ENCODE measurements at places on chromosomes 16 and 17.

- no peak for DNase-seq
Measured at GRCh38 chr17:19305256-19305655, 57.3 kb downstream of the B9D1 start.

GRCh38 chr16:14400285-14400977 is 229.6 kb downstream of the PARN start:
- DNase-seq, result no peak

- DNase-seq, result no peak
Measured at GRCh38 chr16:17343728-17344127, 127.0 kb downstream of the XYLT1 start.

GRCh38 chr17:57677858-57678257 is 67.2 kb downstream of the CCDC182 start:
- DNase-seq, result no peak

DNA sequence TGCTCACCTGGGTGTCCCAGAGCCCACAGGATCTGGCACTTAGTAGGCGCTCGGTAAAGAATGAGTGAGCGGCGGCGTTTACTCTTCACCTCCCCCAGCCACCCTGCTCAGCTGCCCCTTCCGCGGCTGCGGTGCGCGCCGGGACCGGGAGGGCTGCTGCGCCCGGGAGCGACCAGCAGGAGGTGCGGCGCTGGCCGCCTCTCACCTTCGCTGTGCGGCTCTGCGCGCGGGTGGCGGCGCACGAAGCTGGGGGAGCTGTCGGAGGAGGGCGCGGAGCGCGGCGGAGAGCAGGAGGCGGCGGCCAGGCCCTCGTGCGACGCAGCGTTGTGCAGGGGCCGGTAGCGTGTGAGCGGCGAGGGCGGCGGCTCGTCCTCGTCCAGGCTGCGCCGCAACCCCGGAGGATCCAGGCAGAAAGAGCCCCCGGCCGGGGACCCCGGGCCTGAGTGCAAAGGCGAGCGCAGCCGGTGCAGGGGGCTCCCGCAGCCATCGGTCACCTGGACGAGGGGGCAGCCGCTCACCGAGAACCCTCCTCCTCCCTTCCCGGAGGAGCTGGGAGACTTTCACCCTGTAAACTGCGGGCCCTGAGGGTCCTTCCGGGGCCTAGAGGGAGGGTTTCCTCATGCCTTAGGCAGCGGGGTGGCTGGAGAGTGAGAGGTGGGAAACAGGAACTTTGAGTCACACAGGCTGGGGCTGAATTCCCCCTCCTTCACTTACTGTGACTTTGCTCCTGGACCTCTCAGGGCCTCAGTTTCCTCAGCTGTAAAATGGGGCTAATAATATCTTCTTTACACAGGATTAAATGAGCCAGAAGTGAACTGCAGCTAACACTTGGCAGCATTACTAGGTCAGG is 12.5 kb downstream of the SAMD14 start:
- DNase-seq, result no peak

DNA sequence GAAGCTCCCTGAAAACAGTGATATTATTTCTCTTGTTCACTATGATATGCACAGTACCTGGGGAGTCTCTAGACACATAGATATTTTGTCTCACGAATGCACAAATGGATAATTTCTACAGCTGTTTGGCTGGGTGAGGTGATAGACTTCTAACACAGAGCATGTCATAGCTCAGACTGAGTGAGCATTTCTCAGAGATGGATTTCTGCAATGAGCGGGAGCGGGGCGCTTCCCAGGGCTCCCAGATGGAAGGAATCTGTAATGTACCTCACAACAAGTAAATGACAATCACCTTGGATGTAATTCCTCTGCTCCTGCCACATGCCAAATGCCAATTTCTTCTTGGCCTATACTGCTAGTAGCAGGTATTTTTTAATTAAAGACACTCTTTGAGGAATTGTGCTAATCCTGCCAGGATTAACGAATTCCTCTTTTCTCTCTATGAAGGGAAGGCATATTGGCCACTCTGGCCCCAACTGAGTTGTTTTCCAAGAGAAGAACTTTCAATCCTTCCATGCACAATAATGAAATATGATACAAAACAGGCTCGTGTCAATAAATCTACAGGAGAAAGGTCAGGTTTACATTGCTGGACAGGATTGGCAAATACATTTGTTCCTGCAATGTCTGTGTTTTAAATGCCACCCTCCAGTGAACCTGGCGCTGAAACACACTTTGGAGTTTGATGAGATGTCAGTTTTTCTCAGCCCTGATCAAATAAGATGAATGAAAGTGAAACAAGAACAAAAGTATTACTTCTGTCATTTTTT is 185.3 kb downstream of the CBLN1 start:
- no peak for DNase-seq

GRCh38 chr17:60077672-60078519 is 825 bp downstream of the HEATR6 start:
- peak; percentile 28 for DNase-seq

DNA sequence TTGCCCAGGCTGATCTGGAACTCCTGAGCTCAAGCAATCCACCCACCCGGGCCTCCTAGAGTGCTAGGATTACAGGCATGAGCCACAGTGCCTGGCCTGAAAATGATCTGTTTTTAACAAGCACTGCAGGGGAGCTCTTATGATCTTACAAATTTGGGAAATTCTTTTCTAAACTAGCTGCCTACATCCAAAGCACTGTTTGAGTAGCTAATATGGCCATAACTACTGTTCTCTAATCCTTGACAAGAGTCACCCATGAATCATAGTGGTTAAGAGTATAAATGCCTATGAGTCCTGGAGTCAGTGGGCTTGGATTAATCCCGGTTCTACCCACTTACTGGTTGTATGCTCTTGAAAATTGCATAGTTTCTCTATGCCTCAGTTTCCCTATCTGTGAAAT is 1.4 kb upstream of the CPPED1 start:
- DNase-seq, result no peak

GRCh38 chr16:82167670-82168069 is 2.4 kb downstream of the MPHOSPH6 start:
- no peak for DNase-seq

GRCh38 chr16:80250381-80250780 is 290.4 kb upstream of the DYNLRB2 start:
- DNase-seq, result no peak

DNA sequence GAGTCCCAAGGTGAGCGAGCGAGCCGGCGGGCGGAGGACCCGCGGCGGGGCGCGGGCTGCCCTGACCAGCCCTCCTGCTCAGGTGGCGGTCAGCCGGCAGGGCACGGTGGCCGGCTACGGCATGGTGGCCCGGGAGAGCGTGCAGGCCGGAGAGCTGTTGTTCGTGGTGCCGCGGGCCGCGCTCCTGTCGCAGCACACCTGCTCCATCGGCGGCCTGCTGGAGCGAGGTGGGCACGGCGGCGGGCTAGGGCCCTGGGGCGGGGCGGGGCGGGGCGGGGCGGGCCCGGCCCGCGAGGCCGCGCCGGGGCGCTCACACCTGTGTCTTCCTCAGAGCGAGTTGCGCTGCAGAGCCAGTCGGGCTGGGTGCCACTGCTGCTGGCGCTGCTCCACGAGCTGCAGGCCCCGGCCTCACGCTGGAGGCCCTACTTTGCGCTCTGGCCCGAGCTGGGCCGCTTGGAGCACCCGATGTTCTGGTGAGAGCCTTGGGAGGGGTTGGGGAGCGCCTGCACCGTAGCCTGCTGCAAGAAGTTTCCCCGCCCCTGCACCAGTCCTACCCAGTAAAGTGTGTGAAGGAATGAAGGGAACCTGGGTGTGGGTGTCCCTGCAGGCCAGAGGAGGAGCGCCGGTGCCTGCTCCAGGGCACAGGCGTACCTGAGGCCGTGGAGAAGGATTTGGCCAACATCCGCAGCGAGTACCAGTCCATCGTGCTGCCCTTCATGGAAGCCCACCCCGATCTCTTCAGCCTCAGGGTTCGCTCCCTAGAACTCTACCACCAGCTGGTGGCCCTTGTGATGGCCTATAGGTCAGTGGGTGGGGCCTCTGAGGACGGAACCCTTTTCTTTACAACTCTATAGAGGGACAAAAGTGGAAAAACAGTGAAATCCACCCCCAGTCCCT is 802 bp downstream of the SETD6 start:
- no peak for DNase-seq

DNA sequence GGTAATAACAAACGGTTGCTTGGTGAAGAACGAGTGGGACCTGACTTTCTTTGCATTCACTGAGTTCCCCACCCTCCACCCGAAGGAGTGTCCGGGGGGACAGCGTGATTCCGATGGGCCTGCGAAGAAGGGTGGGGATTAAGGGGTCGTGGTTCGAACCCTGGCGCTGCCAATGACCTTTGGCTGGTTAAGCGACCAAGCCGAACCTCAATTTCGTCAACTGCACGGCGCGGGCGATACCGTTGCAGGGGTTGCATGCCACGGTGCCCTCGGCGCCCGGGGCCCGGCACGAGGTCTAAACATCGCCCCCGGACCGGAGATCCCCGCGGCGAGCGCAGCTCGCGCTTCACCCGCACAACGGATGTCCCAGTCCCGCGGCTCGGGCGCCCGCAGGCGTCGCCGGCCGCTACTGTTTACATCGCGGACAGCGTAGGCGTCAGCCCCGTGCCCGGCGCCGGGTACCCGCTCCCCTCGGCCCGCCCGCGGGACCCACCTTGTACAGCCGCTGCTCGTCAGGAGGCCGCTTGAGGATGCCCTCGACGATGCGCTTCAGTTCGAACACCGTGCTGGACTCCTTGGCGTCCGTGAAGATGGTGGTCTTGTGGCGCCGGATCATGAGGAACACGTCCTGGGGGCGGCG is 460 bp downstream of the ELOB start:
- no peak for DNase-seq

DNA sequence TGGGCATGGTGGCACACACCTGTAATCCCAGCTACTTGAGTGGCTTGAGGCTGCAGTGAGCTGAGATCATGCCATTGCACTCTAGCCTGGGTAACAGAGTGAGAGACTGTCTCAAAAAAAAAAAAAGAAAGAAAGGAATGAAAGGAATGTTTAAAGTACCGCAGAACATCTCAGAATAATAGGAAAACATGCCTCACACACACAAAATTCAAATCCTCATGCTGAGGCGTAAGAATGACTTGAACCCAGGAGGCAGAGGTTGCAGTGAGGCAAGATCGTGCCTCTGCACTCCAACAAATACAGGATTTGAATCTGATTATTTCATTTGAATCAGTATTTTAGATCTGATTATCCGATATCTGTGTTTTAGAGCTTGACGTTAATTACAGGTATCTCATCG is 21.3 kb upstream of the GAA start:
- DNase-seq, result no peak

DNA sequence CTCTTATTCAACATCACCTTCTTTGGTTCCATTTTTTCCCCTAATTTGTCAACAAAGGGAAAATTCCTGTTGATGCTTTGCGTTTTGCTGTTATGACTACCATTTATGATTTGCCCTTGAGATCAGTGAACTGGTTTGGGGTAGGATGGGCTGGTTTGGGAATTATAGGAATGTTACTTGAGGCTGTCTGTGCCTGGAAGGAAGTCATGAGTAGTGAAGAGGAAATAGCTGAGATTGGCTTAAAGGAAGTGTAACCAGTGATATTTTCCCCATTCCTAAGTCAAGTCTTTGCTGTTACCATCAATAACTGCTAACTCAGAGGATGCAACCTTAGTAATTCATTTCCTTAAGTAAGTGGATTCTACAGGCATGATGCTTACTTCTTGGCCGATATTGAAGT is 179.2 kb downstream of the MAP2K6 start:
- DNase-seq, result no peak

- DNase-seq, result no peak
Measured at GRCh38 chr16:77289331-77289809, 90.2 kb downstream of the SYCE1L start.

GRCh38 chr17:74135391-74136167 is 67.9 kb upstream of the RPL38 start:
- DNase-seq, result no peak

GRCh38 chr16:86050591-86051367 is 151.8 kb downstream of the IRF8 start:
- no peak for DNase-seq

DNA sequence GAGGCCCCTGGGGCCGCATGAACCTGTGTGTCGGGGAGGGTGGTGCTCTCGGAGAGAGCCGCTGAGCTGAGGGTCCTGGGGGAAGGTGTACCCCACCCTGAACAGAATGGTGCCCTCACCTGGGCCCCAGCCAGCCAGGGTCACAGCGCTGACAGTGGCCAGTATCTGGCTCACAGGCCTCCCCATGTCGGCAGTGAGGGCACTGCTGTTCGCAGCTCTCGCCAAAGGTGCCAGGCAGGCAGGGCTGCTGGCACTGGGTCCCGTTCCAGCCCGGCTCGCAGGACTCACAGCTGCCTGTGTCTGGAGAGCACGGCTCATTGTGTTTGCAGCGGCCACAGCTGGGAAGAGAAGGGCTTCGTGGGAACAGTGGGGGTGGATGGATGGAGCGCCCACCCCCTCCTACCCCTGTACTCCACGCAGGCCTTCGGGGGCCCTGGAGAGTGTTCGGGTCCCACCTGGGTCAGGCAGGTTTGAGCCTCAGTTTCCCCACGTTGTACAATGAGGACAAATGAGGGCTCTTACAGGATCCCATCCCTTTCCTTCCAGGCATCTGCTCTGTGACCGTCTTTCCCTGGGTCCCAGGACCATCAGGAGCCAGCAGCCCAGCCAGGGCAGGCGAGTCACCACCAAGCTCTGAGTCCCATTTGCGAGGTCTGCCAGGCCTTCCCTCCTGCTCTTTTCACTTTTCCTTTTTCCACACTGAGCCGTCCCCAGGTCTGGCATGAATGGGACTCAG is 5.0 kb downstream of the SCARF1 start:
- DNase-seq, result no peak

DNA sequence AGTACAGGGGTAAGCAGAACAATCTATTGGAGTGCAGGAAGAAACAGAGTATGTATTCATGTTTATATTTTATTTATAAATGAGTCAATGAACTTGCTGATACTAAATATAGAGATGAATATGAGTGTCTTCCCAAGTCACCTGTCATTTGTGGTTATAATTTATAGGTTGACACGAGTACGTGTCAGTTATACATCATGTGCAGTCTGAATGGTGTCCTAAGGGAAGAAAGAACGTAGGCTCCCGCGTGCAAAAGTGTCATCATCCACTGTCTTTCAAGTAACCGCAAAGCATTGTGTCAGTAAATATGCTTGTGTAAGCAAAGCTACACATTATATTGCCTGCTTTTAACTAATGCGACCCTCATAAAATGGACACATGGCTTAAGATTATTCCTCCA is 786.1 kb downstream of the KCNJ2 start:
- DNase-seq, result no peak

- DNase-seq, result no peak
Measured at GRCh38 chr16:2148714-2149629, 547 bp downstream of the RAB26 start.

- no peak for DNase-seq
Measured at GRCh38 chr17:81231121-81231645, 7.7 kb downstream of the TEPSIN start.

DNA sequence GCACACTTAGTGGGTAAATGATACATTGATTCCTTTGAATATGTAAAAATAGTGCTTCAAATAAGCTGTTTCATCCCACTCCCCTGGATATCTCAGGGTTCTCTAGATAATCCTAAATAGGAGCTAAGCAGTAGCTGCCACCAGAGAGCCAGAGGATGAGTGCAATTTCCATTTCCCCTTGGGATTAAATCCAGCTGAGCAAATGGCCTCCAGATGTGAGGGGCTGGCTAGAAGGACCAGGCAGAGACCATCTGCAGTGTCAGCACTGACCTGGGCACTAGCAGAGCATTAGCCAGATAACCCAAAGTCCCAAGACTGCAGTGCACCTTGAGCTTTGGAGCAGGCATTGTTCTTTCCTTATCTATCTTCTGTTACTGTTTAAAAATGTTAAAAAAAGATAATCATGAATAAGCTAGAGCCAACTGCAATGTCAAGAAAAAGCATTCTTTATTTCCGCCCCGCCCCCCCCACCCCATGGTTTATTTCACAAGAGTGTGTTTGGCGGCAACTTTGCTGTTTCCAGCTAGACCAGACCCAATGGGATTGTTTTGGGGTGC is 19.5 kb downstream of the GPR179 start:
- no peak for DNase-seq
